Hepatocyte (in vitro differentiated cells): ENCODE measurements at places on chromosomes 7 and 10. TPM values are rescaled to one million over a fixed set of nuclear protein-coding genes. Genes with fewer than 3 reads are reported as not detected.

The CDH23 gene
- total RNA-seq, result 0.30 and 0.56 TPM in 2 replicates

The COPG2 gene
- 41.0 and 41.9 TPM in 2 replicates for total RNA-seq

DNA sequence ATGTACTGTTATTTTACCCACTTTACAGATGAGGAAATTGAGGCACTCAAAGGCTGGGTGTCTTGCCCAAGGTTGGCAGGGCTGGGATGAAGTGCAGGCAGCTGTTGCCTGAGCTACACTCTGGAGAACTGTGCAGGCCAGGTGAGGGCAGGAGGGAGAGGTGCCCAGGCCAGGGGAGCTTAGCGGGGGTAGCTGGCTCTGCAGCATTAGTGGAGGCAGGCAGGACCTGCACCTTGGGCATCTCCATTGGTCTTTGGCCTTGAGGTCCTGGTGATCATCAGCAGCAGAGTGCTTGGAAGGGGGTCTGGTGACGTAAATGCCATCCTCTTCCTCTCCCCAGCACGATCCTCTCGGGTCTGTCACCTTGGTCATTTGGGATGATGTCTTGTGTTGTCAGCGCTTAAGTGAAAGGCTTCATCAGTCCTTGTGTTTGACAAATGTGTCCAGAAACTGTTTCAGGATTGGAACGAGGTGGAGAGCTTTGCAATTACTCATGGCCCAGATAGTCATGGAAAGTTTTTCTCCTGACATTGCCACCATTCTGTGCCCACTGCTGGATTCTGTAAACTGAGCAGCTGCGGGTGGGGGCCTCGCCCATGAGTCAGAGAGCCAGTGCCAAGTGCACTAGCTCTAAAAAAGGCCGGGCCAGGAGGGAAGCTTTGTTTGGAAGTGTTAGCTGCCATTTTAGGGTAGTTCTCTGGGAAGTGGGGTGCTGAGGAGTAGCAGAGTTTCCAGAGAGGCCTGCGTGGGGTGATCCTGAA, 47.6 kb downstream of the TSPAN15 start:
- DNase-seq, result no peak

DNA sequence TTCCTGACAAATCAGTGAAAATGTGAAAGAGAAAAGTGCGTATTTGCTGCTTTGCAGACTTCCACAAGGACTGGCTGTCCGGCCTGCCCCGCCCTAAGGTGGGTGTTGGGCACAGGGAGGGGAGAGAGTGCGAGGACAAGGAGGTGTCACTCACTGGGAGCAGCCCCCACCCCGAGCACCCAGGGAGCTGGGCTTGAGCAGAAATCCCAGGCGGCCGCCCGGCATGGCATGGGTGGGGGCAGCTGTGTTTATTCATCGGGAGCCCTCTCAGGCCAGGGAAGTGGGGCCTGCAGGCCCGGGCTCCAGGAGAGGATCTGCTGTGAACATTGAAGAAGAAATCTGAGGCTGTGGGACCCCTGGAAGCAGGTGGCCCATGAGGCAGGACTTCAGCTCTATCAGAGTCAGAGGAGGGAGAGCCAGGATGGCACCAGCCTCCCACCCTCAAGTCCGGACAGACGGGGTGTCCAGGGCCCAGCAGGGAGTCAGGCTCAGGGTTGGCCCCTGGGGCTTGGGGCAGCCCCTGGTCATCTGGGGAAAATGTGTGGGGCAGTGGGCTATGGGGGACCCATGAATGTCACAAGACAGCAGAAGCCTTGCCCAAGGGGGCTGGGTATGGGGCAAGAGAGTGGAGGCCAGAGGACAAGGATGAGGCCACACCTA, 164.4 kb upstream of the PPP2R2D start:
- no peak for DNase-seq

GRCh38 chr7:92634205-92634604, 44.0 kb upstream of the FAM133B start:
- no peak for DNase-seq

DNA sequence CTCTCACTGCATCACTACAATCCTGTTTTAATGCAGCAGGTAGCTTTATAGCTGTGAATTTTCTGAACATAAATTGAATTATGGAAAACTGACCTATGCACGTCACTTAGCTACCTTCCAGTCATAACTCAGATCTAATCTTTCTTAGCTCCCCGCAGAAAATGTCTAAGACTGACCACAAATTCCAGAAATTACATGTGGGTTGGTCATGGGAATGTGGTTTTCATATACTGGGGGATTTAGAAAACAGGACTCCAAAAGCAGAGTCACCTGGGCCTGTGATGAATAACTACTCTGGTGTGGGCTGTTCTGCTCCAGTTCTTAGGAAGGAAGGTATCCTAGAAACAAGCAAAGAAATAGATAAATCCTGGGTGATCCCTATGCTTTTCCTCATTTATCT, 178.4 kb upstream of the LRRTM3 start:
- peak; percentile 5 for DNase-seq

GRCh38 chr10:112618814-112619213, 171.8 kb downstream of the VTI1A start:
- DNase-seq, result no peak
